Spleen (tissue), 13 donors: ENCODE measurements at places on chromosomes 5 and 9. TPM values are rescaled to one million over a fixed set of nuclear protein-coding genes. Genes with fewer than 3 reads are reported as not detected.
A peak's percentile ranks its signal among the peaks of the same experiment; 100 is the strongest.

- no peak for DNase-seq
Measured at GRCh38 chr5:123721675-123722276, 209.8 kb downstream of the CSNK1G3 start.

The GABRA6 gene
- polyA plus RNA-seq = not detected

The LCN9 gene
- not detected for polyA plus RNA-seq

- DNase-seq = no peak
Measured at GRCh38 chr9:123871781-123872180, 58.1 kb downstream of the DENND1A start.

DNA sequence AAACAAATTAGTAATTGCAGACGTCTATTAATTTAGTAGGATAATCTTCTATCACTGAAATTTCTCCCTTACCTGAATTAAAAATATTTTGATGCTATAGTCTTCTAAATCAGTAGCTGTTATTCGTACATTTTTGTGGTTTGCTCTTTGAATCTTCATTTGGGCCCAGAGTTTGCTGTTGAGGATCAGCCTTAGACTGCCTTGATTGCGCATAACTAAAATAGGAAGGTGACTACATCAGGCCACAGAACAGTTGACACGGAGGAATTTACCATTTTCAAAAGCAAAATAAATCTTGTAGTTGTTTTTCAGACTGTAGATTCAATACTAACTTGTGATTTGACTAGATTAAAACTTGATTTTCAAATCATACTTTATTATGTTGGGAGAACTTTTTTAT lies 11.8 kb upstream of the NADK2 start:
- DNase-seq = no peak

The RIMOC1 gene
- polyA plus RNA-seq = 7.0 TPM

- DNase-seq = no peak
Measured at GRCh38 chr9:27377811-27378456, 81.0 kb upstream of the EQTN start.

- DNase-seq = peak; percentile 82
Measured at GRCh38 chr5:142364251-142365145, 39.7 kb upstream of the SPRY4 start.

DNA sequence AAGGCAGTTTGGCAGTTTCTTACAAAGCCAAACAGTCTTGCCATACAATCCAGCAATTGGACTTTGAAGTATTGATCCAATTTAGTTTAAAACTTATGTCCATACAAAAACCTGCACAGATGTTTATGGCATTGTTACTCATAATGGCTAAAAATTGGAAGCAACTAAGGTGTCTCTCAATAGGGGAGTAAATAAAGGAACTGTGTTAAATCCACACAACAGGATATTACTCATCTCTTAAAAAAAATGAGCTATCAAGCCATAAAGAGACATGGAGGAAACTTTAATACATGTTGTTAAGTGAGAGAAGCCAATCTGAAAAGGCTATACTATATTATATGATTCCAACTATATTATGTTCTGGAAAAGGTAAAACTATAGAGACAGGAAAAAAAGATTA lies 313.6 kb upstream of the CD180 start:
- no peak for DNase-seq

The CDC20B gene
- polyA plus RNA-seq = not detected

DNA sequence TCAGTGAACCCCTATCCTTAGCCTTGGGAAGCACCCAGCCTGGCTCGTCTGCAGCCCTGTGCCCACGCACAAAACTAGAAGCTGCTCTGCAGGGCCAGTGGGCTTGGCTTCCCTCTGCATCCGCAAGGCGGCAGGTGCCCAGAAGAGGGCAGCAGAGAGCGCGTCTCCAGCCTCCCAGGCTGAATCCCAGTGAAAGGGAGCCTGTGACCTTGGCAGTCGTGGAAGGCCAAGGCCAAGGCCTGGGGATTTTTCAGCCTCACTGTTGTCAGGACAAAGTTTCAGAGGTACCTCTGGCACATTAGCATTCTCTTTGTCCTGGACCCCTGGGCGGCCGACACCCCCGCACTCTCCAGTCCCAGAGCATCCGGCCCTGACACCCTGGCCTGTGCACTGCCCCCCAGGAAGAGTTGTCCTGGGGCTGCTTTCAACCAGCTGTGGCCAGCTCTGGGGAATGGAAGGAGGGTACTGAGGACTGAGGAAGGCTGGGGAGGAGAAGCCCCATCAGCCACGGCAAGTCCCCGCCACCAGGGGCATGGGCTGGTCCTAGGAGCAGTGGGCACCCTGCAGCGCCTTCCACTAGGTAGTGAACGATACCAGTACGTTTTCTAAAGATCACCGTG lies 63.6 kb upstream of the IL17B start:
- peak; percentile 92 for DNase-seq

The SPATA31E1 gene
- not detected for polyA plus RNA-seq

DNA sequence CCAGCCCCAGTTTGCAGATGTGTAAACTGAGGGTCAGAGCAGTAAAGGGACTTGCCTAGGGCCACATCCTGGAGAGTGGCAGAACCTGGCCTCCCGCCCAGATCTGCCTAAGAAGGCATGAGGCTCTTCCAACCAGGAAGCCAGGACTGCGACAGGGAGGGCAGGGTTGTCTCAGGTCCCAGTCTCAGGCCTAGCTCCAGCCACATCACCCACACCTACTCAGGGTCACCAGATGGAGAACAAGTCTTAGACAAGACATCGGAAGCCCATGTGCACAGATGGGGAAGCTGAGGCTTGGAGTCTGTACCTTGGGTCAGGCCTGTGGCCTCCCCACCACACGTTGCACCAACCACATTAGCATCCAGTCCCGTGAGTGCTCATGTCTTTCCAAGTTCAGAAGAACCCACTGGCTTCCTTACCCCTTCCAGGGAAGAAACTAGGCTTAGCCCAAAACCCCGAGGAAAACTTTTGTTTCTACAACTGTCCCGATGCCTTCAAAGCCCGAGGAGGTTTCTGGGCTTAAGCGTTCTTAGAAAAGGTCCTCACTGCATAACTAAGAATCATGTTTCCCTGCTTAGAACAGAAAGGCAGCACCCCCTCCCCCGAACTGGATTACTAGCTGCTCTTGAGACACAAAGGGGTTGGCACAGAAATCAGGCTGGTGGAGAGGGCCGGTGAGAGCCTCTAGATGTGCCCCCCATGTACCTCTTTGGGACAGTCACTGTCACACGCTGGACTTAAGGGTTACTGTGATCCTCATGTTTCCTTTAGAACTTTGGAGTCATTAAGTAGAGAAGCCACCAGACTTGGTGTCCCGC lies 2.2 kb downstream of the FAM78A start:
- DNase-seq = peak; percentile 64

GRCh38 chr9:18489861-18490260 lies 15.9 kb downstream of the ADAMTSL1 start:
- no peak for DNase-seq

DNA sequence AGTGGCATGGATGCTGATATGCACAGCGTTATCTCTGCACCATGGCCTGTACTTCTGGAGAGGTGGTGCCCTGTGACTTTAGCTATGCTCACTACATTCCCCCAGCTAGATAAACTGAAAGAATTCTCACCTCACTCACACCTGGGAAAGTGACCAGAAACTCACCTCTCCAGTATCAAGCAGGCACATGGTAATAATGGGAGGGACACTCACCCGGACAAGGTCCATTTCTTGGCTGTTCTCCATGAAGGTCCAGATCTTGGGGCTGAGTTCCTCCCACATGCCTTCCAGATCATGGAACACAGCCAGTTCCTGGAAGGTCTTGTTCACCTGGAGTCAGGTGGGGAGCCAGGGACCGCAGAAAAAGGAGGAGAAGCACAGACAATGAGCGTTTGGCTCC lies 72.8 kb downstream of the NIPSNAP3B start:
- no peak for DNase-seq

GRCh38 chr5:75351139-75351926 lies 14.3 kb downstream of the HMGCR start:
- DNase-seq = no peak

DNA sequence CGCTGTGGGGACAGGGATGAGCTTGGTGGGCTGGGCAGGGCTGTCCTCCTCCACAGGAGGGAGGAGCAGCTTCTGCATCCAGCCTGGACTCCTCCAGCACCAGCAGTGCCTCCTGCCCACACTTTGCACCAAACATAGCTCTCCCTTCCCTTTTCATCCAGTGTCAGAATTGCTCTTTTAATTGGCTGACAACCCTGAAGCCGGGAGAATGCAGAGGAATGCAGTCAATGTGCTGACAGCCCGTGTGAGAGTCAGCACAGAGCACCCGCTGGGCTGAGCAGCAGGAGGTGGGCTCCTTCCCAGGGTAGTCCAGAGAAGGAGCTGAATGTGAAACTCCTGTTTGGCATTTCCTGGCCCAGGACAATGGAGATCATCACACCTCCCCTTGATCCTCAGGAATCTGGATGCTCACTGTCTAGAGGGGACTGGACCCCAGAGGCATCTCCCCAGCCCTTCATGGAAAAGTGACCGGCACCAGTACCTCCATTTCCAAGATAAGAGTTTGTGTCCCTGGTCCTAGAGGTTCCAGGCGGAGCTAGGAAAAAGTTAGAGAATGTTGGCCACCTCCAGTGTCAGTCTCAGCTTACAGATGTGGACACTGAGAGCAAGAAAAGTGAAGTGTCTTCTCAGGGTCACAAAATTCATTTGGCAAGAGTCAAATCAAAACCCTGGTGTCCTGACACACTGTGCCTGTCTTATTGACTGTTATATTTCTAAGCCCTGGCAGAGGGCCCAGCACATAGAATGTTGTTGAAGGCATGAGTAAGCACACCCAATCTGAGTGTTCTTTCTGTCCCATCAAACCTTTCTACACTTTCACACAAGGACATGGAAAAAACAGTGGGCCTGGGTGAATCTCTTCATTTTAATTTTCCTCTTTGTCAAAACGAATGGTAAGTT lies 202.1 kb downstream of the SNX18 start:
- DNase-seq = no peak

The HSD17B3 gene
- polyA plus RNA-seq = 1.1 TPM

DNA sequence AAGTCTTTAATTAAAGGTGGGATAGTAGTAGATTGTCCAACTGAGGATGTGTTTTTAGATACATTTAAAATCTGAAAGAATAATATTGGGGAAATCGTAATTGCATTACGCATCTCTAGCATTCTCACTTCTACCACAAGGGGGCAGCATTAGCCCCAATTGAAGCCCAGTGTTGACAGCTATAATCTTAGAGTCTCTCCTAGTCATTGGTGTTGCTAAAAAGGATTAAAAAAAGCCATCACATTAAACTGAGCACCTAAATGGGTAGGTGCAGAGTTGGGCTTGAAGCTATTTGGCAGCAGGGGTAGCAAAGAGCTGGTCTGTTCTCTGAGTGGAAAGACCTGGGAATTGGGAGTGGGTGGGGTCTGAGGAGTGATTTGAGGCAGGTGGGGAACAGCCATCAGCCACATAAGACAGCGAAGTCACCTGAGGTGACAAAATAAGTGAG lies 177.2 kb downstream of the OSTF1 start:
- DNase-seq = no peak

DNA sequence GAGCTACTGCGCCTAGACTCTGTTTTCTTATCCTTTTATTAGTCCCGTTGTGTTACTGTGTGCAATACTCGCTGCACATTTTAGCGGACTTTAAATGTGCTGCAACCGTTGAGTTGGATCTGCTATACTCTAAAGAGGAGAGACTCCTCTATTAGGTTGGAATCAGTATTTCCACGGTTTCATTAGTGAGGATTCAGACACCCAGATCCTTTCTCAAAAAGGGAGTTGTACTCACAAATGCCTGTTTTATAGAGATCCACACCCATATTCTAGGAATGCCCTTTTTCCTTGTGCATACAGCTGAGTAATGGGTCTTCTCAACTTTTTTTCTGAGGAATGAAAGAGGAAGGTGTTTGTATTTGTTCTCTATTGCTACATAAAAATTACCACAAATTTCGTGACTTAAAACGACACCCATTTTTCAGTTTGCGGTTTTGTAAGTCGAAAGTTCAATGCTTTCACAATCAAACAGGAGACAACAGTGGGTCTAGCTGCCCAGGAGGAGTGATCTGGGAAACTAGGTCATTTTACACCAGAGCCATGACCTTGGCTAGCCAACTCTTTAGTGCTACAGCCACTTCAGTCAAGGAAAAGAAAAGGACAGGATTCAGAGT lies 52.8 kb upstream of the SLC44A1 start:
- DNase-seq = no peak

The DAPK1 gene
- 8.0 TPM for polyA plus RNA-seq

DNA sequence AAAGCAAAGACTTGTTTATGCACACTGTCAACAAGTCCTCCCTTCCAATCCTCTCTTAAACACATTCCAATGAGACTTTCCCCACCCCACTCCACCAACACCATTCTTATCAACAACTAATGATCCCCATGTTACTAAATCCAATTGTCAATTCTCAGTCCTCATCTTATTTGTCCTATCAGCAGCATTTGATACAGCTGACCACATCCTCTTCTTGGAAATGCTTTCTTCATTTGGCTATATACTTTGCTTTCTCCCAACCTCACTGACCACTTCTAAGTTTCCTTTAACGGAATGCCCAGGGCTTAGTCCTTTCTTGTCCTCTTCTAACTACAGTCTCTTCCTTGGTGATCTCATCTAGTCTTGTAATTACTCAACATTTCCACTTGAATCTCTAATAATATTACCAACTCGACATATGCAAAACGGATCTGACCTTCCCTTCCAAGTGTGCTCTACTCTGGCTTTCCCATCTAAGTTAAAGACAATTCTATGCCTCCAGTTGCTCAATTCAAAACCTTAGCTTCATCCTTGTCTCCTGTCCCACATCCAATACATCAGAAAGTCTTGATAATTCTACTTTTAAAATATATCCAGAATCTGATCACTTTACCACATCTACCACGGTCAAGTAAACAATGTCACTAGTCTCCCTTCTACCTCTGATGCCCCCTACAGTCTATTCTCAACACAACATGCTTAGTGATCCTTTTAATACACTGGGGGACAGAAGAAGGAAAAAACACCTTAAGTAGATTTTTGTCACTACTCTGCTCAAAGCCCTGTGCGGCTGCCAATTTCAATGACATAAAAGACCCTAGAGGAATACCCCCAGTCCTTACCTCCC lies 25.5 kb downstream of the AGTPBP1 start:
- no peak for DNase-seq

- DNase-seq = no peak
Measured at GRCh38 chr9:136482046-136482792, 621 bp downstream of the SEC16A start.

GRCh38 chr9:116998305-116998704 lies 311.2 kb downstream of the TRIM32 start:
- no peak for DNase-seq

- DNase-seq = no peak
Measured at GRCh38 chr5:58615972-58616371, 33.1 kb downstream of the RAB3C start.

DNA sequence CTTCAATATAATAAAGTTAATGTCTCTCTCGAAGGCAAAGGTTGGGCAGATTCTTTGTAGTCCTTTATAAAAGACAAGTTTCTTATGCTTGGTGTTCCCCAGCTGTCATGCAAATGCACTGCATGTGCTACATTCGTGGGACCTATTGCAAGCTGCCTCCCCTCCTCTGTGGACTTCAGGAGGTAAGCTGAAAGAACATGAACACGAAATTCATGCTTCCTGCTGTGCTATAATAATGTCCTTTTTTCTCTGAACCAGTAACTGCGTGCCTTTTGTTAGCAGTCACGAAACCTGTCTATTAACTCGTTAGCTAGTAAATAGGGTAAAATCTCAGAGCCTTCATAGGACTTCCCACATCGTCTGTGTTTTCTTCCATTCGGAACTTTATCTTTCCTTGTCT lies 363.5 kb downstream of the CDH9 start:
- DNase-seq = no peak

GRCh38 chr5:125293223-125293622 lies 546.8 kb upstream of the ZNF608 start:
- no peak for DNase-seq
